ENCODE measurements at places on chromosomes 4 and X.

GRCh38 chrX:39438603-39439602 lies 637.6 kb downstream of the MID1IP1 start:
- DNase-seq = no peak

DNA sequence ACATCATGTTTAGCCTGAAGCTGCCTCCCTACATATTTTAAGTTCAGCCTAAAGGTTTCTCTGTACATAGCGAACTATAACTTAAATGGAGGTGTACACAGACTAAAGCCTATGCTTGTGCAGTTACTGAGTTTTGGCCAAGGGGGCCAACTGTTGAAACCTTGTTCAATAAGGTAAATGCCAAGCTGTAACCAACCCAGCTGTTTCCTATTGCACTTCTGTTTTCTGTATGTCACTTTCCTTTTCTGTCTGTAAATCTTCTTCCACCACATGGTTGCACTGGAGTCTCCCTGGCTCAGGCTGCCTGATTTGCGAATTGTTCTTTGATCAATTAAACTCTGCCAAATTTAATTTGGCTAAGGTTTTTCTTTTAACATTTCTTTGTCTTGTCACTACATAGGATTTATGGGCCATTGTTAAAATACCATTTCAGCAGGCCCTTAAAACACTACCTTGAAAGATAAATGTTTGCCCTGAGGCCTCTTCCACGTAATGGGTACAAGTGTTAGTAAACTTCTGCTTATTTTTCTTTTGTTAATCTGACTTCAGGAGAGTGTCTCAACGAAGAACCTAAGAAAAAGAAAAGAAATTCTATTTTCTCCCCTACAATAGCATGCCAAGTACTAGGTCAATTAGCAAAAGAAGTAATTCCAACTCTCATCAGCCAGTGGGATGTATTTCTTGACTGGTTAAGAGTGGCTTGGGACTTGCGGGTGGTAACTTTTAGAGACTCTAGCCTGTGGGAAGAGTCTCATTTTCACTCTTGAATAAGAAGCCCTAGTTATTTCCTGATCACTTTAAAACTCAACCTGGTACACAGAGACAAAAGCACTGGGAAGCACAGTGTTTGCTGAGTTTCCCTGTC lies 45.7 kb upstream of the PRSS12 start:
- no peak for DNase-seq

GRCh38 chrX:2548711-2549423 lies 48.1 kb upstream of the DHRSX start:
- no peak for DNase-seq

- DNase-seq = no peak
Measured at GRCh38 chrX:130212371-130212770, 40.6 kb downstream of the RAB33A start.

DNA sequence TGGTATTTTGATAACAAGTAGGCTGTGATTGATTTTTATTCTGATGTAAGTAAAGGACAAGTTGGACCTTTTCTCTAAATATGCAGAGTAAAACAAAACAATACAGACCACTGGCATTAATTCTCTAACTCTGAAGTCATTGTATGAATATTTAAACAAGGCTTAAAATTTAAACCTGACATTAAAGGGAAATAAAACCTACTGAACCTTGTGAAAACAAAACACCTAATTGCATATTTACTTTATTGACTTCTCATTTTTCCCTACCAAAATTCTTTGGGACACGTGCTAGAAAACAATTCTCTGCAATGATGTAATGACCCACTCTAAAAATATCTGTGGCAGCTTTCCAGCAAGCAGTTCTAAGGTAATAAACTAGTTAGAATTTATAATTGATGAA lies 369.7 kb upstream of the TRAM1L1 start:
- DNase-seq = no peak

DNA sequence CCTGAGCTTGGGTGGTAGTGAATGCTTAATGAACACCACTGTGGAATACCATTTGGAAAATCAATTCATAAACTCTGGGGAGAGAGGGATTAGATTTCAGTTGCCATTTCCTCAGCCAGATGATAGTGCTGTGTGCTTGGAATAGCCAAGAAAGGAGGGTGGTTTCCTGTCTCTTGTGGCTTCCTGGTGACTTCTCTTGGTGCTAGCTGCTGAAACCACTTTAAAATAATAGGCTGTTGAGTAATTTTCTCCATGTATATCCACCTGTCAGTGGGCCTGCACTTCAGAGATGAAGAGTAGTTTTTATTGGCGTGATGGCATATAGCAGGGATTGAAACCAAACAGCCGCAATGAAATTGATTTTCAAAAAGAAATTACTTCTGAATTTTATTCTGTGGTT lies 11.8 kb downstream of the EDA start:
- DNase-seq = no peak

GRCh38 chrX:100662796-100663195 lies 18.8 kb downstream of the SRPX2 start:
- DNase-seq = no peak

DNA sequence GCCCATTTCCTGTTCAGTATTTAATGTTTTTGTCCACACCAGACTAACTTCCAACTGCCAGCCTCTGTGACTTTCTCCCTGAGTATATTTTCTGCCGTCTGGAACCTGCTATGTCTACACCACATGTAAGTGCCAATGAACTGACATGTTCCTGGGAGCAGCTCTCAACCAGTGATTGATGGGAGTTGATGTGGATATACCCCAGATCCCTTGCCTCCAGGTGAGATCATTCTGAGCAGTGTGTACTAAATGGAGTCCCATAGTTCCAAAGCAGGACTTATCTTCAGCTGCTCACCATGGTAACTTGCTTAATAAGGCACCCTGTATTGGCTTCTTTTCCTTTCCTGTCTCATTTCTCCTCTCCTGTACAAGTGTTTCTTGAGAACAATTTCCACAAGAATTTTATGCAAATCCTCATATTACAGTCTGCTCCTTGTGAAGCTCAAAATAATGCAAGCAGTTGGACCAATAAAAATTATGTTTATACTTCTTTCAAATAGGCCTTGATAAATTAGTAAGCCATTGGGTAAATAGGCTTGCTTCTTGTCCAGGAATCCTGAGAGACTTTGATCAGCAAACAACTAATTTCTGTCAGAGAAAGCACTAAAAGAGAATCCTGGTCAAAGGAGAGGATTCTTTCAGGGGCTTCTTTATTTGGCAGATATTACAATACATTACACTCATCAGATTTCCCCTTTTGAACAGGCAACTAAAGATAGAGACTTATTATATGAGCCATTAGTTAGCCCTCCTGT lies 911.7 kb upstream of the NDST4 start:
- DNase-seq = no peak

DNA sequence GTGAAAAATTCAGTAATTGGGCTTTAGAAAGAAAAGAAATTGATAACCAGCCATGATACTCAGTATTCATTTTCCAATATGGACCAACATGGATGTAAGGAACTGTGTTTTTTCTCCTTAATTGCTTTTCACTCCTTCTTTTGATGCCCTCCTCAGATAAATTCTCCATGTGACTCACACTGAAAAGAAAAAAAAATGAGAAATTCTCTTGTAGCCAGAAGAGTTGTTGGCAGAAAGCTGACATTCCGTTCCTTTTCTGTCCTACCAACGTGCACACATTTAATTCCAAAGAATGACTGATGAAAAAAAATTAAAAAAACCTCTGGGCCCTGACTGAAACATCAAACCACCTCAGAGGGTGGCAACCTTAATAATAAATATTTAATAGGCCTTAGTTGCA lies 153.1 kb downstream of the AMELX start:
- DNase-seq = no peak

- DNase-seq = no peak
Measured at GRCh38 chr4:149723065-149723464, 92.6 kb downstream of the IQCM start.

DNA sequence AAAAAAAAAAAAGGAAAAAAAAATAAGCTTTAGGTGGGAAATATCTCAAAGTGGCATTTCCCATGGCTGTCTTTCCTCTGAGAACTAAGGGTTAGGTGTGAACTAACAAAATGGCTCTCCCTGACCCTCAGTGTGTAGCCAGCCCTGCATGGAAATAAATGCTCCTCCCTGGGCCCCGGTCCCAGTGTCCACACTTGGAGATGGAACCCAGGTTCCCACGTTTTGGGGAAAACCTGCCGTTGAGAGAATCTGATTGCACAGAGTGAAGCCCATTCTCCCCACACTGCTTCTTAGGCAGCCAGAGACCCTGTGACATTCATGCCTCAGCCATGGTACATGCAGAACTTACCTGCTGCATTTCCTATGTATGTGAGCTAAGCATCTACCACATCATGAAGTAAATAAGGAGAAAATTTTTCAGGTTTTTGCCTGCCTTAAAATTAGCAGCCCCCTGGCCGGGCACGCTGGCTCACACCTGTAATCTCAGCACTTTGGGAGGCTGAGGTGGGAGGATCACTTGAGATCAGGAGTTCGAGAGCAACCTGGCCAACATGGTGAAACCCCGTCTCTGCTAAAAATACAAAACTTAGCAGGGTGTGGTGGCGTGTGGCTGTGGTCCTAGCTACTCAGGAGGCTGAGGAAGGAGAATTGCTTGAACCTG lies 34.5 kb downstream of the HTT-AS start:
- DNase-seq = no peak

DNA sequence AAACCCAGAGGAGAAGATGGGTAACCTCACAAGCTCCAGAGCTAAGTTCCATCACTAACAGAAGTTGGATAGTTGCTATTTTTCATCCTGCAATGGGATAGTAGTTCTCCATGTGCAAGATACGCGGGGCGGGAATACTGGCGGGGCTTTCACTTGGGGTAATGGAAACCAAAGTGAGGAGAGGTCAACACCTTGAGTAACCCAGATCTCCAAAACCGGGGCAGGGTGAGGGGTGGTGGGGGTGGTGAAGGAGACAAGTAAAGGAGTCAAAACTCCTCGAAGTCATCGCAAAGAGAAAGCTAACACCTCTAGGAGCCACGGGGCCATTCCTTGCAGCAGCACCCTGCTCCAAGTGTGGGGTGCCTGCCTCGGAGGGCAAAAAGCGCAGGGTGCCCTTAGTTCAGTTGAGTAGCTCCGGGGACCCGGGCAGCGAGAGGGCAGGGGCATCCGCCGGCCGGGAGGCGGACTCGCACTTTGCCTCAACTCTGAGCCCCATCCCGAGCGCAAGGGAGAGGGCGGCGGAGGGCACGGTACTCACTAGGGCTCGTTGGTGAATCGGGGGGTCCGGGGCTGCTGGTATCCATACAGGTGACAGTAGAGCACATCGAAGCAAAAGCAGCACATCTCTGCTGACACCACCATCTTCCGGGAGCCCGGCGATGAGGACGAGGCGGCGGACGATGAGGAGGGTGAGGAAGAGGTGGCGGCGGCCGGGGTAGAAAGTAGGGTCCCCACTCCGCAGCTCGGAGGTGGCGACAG lies 645 bp downstream of the AMMECR1 start:
- DNase-seq = no peak

DNA sequence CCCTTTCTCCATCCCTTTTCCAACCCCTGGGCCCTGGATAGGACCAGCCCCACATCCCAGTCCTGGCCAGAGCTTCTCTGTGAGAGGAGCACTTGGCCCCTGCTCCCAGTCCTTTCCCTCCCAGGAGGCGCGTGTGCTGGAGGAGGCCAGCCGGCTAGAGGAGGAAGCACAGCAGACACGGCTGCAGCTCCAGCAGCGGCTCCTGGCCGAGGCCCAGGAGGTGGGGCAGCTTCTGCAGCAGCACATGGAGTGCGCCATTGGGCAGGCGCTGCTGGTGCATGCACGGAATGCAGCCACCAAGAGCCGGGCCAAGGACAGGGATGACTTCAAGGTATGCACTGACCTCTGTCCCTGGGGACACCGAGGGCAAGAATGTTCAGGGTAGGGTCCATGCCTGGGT lies 87.5 kb downstream of the EVC start:
- peak; percentile 10 for DNase-seq

GRCh38 chr4:128571747-128572146 lies 237.8 kb upstream of the JADE1 start:
- DNase-seq = no peak

- DNase-seq = no peak
Measured at GRCh38 chr4:22512306-22512705, 3.6 kb downstream of the ADGRA3 start.

DNA sequence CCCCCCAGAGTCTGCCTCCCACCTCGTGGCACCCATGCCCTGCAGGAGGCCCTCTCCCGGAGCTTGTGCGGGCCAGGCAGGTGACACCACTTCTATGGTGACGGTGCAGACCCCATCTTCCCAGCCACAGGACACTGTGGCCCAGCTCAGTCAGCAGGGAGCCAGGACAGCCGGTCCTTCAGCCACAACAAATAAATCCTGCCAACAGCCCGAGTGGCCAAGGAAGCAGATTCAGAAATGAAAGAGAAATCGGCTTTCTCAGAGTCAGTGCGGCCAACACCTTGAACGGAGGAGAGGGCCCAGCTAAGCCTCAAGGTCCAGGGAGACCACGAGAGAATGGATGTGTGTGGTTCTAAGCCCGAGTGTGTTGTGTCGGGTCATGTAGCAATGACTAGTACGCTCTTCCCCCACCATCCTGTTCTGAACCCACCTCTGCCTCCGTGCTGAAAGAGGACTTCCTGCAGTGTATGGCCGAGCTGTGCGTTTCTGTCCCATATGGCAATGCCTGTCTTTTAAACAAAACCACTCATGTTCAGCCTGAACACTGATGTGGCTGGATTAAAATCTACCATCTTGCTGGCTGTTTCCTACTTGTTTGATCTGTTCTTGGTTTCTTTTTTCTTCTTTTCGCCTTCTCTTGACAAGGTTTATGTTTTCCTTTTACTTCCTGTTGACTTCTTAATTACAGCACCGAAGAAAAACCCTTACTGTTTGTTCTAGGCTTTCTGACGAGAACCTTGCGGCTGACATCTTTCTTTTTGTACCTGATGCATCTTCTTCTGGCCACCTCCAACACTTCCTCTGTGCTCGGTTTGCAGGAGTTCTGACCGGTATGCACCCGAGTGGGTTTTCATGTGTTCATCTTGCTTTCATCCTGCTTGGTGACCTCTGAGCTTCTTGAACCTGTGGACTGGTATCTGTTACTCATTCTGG lies 53.1 kb downstream of the GAK start:
- no peak for DNase-seq

DNA sequence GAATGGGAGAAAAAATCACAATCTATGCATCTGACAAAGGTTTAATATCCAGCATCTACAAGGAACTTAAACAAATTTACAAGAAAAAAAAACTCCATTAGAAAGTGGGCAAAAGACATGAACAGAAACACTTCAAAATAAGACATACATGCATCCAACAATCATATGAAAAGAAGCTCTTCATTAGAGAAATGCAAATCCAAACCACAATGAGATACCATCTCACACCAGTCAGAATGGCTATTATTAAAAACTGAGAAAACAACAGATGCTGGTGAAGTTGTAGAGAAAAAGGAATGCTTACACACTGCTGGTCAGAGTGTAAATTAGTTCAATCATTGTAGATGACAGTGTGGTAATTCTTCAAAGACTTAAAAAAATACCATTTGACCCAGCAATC lies 306.0 kb upstream of the TBX22 start:
- no peak for DNase-seq

DNA sequence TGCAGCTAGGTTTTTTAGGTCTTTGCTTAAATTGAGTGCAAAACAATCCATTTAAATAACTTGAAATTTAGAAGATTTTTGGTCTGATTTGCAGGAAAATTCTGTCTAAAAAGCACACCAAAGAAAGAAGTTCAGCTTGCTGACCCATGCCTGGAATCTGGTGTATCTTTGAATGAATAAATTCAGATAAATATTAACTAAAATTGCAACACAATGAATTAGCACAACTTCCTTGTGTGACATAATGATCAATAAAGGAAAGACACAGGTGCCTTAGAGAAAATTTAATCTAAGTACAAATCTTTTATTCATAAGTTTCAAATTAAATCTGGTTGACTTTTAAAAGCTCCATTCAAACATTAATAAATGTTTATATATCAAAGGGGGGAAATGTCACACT lies 791.5 kb upstream of the LCORL start:
- DNase-seq = no peak

GRCh38 chrX:25733148-25733547 lies 405.0 kb upstream of the MAGEB18 start:
- DNase-seq = no peak
